Posterior vena cava (tissue), 2 donors: ENCODE measurements at places on chromosomes 6 and 20. TPM values are rescaled to one million over a fixed set of nuclear protein-coding genes. Genes with fewer than 3 reads are reported as not detected.
A peak's percentile ranks its signal among the peaks of the same experiment; 100 is the strongest.

DNA sequence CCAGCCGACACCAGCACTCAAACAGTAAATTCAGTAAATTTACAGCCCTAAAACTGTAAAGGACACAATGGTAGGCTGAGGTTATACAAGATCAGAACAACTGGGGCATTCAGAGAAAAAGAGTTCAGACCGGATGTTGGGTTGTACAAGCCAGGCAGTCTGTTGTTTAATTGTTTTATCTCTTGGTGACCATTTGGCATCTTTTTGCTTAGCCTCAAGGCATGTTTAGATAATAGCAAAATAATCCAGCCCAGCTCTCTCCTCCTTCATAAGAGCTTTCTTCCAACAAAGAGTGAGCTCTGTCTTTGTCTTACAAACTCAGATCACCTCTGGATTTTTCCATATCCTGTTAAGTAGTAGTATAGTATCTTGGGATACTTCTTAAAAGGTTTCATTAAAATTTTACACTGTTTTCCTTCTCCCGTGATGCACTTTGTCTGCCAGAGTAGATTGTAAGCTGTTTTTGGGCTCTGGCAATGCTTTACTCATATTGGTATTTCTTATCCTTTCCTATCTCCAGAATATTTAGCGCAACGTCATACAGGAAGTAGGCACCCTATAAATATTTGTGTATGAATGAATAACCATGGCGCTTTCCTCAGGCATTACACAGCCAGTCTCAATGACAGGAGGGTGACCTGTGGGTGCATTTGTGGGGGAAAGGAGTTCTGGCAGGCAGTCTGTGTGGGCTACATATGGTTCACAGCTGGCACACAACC, 35.6 kb upstream of the TRAM2 start:
- no peak for DNase-seq

GRCh38 chr20:62087227-62087626, 21.5 kb upstream of the TAF4 start:
- DNase-seq: no peak

DNA sequence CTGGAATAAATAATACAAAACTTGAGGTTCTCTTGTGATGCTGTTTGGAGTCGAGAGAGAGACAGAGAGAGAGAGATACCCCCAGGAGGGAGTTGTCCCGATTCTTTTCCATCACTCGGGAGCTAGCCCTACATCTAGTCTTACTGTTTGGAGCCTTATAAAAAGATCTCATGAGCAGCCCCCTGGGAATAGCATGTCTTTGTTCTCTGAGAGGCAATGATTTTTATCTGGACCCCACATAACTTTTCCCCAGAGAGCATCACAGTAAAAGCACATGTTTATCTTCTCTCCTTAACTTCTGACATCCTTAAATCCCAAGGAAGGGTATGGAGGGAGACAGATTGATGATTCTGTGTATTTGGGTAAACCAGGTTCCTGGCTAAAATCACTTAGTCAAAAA, 20.9 kb upstream of the HLA-DOA start:
- no peak for DNase-seq

DNA sequence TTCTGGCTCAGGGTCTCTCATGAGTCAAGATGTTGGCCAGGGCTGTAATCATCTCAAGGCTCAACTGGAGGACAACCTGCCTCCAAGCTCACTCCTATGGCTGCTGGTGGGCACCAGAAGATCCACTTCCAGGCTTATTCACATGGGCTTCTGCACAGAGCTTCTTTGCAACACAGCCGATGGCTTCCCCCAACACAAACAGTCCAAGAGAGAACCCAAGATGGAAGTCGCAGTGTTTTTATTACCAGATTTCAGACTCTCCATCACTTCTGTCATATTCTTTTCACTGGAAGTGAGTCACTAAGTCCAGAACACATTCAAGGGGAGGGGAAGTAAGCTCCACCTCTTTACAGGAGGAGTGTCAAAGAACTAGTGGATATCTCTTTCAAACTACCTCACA, 75.5 kb downstream of the CD164 start:
- DNase-seq: no peak

DNA sequence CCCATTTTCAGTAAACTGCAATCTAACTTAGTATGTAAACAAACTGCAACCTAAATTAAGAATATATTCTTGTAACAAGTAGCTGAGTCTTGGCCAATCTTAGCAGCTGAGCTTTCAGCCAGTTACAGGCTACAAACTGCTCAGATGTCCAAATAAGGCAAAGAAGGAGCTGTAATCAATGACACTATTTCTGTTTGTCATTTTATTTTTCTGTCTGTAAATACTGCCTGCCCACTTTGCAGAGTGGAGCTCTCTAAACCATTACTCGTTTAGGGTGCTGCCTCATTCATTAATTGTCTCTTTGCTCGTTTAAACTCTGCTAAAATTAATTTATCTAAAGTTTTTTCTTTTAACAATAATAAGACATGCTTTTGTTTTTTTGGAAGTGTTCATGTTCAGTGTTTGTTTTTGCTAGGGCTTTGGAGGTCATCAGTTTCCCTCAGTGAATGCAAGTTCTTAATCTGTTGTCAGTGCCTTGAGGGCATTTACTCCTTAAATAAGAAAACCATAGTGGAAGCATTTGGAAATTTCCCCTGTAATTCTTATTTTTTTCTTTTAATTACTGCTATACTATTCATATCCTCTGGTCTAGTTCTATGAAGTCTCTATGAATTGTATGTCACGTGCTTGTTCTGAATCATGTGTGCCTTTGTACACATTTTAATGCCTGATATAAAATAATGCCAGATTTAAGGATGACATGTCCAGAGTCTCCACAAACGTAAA, 3.6 kb upstream of the PRL start:
- DNase-seq: no peak

DNA sequence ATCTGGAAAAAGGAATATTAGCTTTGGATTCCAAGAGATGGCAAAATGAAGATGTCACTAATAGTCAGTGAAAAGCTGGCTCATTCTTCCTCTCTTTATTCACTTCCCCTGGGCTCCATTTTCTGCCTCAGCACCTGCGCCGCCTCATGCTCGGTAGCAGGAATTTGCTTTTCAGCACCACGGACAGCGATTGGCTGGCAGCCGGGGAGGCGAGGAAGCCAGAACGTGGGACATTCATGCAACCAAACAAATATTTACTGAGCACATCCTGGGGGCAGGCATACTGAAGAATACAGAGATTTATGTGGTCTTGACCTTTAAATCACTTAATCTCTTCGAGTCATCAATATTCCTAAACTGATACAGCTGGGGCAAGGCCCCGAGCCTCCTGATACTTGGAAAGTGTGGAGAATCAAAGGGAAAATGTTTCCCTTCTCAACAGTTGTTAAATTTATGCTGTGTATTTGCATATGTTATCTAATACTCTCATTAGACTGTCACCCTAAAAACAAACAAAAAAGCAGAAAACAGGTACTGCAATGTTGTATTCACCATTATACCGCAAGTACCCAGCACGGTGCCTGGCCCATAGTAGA, 12.1 kb upstream of the PDYN start:
- DNase-seq: peak; percentile 90

GRCh38 chr20:61749406-61750075, 316.1 kb downstream of the TAF4 start:
- DNase-seq: peak; percentile 58

GRCh38 chr6:56652994-56653393, 10.3 kb upstream of the DST start:
- DNase-seq: no peak

DNA sequence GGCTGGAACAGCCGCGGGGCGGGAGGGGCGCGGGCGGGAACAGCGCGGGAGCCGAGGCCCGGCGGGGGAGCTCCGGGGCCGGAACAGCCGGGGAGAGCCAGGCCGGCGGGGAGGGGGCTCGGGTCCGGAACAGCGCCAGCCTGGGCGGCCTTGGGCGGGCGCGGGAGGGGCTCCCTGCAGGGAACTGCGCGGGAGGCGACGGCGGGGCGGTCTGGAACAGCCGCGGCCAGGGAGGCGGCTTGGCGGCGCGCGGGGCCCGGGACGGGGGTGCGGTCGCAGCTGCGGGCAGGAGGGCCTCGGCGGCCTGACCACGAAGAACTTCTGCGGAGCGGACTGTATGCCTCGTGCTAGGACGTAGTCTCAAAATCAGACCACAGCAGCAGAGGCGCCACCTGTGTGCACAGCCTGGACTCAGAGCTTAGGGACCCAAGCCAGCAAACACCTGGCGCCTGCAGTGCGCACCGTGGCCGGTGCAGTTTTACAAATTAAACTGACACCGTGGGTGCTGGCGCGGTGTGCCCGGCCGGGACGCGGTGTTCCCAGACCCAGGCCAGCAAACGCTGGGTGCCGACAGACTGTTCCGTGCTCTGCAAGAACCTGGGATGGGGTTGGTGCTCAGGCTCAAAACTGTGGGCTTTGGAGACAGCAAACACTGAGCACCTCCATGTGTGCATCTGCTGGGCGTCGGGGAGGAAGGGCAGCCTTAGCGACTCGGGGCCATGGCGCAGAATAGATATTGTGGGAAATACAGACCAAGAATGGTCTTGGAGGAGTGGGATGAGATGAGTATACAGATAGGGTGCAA, 572 bp downstream of the ZNF341 start:
- peak; percentile 96 for DNase-seq

DNA sequence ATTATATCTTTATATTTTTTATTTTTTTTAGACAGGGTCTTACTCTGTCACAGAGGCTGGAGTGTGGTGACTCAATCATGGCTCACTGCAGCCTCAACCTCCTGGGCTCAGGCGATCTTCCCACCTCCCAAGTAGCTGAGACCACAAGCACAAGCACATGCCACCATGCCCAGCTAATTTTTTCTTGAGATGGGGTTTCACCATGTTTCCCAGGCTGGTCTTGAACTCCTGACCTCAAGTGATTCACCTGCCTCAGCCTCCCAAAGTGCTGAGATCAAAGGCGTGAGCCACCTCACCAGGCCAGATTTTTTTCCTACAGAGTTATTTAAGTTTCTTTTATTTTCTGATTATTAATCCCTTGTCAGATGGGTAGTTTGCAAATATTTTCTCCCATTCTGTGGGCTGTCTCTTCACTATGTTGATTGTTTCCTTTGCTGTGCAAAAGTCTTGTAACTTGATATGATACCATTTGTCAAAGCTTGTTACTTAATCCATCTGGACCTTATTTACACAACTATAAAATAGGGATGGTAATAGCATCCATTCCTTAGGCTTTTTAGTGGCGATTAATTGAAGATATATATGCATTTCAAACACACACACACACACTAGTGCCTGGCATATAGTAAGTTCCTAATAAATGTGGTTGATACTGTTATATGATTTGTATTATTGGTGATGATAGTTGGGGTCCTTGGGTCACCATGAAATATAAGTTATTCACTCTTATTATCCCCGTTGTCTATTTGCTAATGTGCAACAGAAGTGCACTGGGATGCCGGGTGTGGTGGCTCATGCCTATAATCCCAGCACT, 187.1 kb downstream of the BCAS1 start:
- DNase-seq: no peak

DNA sequence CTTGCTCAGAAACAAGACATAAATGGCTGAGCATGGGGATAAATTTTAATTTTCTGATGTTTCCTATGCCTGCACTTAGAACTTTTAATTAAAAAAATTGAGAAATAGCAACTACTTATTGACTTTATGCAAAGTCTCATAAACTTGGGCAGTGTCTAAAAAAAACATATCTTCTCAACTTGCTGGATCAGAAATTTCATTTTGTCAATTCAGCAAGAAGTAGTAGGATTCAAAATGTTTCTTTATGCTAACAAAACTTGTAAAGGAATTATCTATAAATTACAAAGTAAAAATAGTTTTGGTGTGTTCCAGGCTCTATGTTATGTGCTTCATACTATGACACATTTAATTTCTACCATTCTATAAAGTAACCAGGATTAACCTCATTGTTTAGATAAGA, 562.2 kb upstream of the IMPG1 start:
- DNase-seq: no peak

- DNase-seq: no peak
Observed at GRCh38 chr6:75147512-75147911, 58.3 kb downstream of the COL12A1 start.

DNA sequence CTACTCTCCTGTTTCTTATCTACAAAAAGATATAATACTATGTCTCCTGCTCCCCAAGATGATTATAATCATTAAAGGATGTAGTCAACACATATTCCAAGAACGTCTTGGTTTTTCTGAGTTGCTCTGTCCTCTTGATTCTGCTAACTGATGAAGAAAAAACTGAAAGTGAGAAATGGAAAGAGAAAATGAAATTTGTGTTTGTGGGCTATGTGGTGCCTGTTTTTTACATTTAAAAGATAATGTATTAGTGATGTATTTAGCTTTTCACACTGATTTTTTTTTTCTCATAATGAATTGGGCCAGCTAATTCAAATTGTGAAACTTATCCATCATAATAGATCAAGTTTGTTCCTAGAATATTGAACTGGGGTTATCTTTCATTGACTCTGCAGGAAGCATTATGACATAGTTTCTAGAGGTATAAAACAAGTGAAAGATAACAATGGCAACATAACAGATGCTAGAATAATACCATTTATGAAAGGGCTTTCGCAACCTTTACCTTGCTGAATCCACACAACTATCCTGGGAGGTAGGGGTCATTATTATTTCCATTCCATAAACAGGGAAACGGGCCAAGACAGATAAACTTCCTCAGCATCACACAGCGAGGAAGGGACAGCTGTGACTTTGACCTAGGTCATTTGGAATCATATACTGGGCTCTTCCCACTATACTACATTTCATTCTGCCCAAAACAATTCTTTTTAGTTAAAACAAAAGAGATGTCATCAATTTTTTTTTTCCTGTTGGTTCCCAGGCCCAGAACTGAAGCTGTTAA, 336.7 kb downstream of the GJA1 start:
- no peak for DNase-seq

DNA sequence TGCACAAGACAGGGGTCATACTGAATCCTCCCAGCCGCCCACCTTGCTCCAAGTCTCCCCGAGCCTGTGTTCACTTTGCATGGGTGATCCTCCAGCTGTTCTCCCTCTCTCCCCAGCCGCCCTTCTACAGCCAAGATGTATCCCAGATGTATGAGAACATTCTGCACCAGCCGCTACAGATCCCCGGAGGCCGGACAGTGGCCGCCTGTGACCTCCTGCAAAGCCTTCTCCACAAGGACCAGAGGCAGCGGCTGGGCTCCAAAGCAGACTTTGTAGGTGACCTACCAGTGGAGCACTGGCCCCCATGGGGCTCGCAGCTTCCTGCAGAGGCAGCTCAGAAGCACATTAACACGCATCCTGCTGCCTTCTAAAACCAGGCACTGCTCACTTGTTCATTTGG, 14.6 kb upstream of the IFT52 start:
- DNase-seq: peak; percentile 70

DNA sequence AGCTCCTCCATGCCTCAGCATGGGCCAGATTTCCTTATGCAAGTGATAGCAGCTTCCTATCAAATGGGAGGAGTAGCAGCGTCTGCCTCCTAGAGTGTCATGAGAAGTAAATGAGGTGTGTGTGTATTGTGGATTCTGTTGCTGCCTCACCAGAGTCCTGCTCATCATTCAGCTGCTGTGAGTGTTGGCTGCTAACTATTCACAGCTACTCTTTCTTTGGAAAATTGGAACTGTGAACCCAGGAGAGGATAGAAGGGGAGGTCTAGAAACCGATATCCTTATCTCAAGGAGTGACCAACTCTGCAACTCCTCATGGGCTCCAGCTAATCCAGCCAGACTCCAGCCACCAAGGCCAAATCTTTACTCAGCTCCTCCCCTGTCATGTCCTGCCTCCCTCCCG, 63.3 kb downstream of the TOX2 start:
- DNase-seq: peak; percentile 8

Gene PRR18
- 0.95 TPM for total RNA-seq

Gene TTI1
- total RNA-seq: 12.7 TPM

Gene SH3BGRL2
- 15.0 TPM for total RNA-seq

Gene MICB
- total RNA-seq: 2.9 TPM

Gene TRIM40
- not detected for total RNA-seq

Gene ZBTB46
- total RNA-seq: 11.9 TPM
